A549 treated with Hydrocortisone at 1 μM for 4 hours (cell line): ENCODE measurements at places on chromosomes 1 and 21. TPM values are rescaled to one million over a fixed set of nuclear protein-coding genes. Genes with fewer than 3 reads are reported as not detected.

The EVA1C gene
- 45.0 to 61.1 TPM (median 53.3 TPM) in 5 replicates for total RNA-seq

The SEC16B gene
- 0.55 to 0.93 TPM (median 0.83 TPM) in 5 replicates for total RNA-seq

The CTH gene
- 1.4 to 1.9 TPM (median 1.7 TPM) in 5 replicates for total RNA-seq

The GABPA gene
- total RNA-seq = 4.9 to 7.2 TPM (median 7.0 TPM) in 5 replicates

The CD53 gene
- 0.07 TPM in 1 of 5 replicates, not detected in the others for total RNA-seq

The KRTAP10-3 gene
- not detected in 5 replicates for total RNA-seq

The LAPTM5 gene
- total RNA-seq = 0.12 to 0.30 TPM (median 0.28 TPM) in 5 replicates
